ENCODE measurements at places on chromosomes 7 and 10.

- no peak for DNase-seq
Observed at GRCh38 chr7:92432299-92432946, 14.9 kb upstream of the GATAD1 start.

DNA sequence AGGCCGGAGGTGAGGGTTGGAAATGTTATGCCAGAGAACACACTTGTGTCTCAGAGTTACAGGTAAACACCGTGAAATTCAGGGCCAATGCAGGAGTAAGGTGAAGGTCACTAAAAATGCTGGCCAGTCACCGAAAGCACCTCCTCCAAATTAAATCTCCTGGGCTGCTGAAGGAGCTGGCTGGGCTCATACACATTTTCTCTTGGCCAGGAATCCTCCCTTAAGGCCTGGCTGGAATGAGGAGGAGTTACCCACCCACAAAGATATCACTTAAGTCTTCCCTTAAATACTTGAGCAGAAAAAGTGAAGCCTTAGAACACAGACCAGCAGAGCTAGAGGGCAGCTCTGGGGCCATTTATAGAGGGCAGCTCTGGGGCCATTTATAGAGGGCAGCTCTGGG, 46.3 kb downstream of the HTRA1 start:
- DNase-seq = no peak

GRCh38 chr7:66832531-66833351, 88.3 kb upstream of the TMEM248 start:
- no peak for DNase-seq

- DNase-seq = no peak
Observed at GRCh38 chr10:97336942-97337831, 2.7 kb upstream of the FRAT2 start.

GRCh38 chr10:90458054-90458453, 399.8 kb downstream of the HTR7 start:
- DNase-seq = no peak

GRCh38 chr7:50394315-50394714, 55.8 kb downstream of the FIGNL1 start:
- DNase-seq = no peak

GRCh38 chr10:129601737-129602136, 134.7 kb downstream of the MGMT start:
- DNase-seq = no peak

- DNase-seq = no peak
Observed at GRCh38 chr10:28494420-28494819, 38.5 kb upstream of the WAC start.

GRCh38 chr10:124560377-124561105, 98.9 kb downstream of the LHPP start:
- peak; percentile 65 for DNase-seq

DNA sequence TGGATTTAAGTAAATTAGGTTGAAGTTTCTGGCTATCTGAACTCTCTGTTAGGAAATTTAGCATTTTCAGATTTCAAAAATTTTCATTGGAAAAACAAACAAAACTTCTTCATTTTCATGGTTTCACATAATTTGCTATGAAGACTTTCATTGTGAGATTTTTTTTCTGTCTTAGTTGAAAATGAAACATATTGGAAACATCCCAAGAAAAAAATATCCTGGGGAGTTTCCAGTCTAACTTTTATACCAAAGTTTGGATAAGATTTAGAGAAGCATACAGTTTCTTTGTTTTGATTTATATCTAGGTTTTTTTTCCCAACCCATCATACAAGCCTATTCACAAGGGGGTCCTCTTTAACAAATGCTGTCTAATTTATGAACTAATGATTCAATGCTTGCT, 300.5 kb upstream of the SEMA3A start:
- DNase-seq = no peak

- DNase-seq = no peak
Observed at GRCh38 chr10:124058346-124059003, 34.9 kb downstream of the CHST15 start.

DNA sequence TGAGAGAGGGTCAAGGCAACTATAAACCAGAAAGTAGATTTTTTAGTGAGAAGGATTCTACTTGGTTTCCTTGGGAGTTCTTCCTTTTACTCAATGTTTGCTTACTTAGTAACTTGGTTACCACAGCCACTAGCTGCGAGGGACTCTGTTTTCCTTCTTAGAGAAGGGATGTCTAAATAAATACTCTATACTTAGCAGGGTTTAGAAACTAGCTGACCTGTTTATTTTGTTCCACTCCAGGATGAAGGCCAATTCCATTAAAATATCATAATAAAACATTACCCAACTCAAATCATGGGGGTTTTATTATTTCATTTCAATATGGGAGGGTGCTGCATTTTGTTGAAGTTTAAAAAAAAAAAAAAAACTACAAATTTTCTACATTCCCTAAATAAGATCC, 87.3 kb downstream of the PPP1R3A start:
- DNase-seq = no peak

DNA sequence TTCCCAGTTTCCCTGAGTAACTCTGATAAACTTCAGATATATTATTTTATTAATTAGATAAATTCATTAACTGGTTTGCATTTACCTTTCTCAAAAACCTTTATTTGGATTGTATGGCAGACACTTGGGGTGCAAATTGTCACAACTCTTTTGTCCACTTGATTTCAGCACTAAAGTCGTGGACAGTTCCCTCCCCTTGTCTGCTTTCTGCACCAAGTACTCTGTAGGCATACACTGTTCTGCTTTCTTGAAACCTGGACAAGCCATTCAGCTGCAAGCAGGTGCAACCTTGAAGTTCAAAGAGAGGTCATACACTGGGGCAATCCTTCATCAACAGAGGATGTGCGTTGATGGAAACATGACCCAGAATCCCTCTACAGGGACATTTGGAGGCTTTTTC, 162.9 kb downstream of the ARL5B start:
- no peak for DNase-seq

- no peak for DNase-seq
Observed at GRCh38 chr7:129780974-129781927, 169.7 kb downstream of the NRF1 start.

DNA sequence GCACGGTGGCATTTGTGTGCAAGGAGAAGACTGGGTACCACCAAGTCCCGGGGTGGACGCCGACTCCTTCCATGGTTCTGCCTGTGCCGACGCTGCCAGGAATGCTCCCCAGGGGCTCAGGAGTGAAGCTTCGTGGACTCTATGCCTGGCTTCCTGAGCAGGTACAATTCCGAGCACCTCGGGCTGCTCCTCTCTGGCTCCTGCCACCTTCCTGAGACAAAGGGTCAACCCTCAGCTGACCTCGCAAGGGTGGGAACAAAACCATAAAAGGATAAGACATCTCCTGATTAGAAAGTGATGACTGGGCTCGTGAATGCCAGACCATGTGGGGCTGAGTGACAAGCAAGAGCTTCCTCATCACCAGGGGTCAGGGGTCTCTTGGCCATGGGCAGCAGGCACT, 31.8 kb downstream of the CALML3 start:
- DNase-seq = no peak

DNA sequence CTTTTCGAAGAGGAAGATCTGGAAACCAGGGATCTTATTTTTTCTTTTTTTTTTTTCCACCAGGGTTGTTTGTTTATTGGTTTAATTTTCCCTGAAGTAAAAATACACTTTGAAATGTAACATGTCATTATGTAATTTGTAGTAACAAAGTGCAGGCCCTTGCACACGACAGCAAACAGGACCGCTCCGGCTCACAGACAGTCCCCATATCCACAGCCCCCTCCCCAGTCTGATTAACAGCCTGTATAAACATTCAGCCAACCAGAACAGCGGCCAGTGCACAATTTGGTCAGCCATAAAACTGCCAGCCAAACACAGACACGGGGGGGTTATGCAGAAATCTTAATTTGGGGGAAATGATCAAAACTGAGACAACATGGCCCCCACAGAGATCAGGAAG, 431.6 kb upstream of the NPVF start:
- DNase-seq = no peak

- DNase-seq = no peak
Observed at GRCh38 chr10:110337906-110338305, 33.2 kb upstream of the SMNDC1 start.

- no peak for DNase-seq
Observed at GRCh38 chr10:91629715-91630549, 2.9 kb downstream of the PPP1R3C start.

DNA sequence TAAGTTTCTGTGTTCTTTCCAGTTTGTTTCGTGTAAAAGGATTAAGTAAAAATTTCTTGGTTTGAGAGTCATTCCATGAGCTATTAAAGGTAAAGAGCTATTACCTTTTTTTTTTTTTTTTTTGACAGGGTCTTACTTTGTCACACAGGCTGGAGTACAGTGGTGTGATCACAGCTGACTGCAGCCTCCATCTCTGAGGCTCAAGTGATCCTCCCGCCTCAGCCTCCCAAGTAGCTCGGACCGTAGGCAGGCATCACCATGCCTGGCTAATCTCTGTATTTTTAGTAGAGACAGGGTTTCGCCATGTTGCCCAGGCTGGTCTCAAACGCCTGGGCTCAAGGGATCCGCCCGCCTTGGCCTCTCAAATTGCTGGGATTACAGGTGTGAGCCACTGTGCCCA, 1.4 kb downstream of the SMKR1 start:
- no peak for DNase-seq
